ENCODE measurements at places on chromosomes 6 and 20.

DNA sequence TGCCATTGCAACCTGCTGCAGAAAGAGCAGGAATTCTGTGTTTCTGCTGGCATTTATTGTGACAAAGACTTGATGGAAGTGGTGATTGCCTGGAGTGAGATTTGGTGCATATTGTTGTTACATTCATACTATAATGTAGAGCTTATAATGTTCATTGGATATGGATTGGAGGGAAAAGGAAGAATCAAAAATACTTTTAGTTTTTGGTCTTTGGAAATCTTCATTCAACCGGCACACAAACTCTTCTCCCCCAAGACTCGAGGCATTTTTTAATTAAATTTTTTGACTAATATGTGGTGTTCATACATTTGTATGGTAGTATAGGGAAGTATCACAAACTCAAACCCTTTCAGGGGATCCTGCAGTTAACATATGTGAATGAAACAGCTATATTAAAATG lies 380.8 kb downstream of the DOK5 start:
- no peak for DNase-seq

DNA sequence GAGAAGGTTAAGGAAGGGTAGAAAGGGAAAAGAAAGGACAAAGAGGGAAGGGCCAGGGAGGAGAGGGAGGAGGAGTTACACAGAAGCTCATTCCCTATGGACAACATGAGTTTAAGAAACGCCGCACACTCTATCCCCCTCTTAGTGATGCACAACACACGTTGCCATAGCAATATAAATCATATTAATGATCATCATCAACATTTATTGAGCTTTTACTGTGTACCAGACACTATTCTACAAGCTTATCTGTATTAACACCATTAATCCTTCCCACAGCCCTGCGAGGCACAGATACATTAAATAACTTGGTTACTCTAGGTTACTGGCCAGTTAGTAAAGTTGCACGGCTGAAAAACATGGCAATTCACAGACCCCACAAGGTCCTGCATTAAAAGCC lies 234.8 kb downstream of the PTPRT start:
- no peak for DNase-seq

DNA sequence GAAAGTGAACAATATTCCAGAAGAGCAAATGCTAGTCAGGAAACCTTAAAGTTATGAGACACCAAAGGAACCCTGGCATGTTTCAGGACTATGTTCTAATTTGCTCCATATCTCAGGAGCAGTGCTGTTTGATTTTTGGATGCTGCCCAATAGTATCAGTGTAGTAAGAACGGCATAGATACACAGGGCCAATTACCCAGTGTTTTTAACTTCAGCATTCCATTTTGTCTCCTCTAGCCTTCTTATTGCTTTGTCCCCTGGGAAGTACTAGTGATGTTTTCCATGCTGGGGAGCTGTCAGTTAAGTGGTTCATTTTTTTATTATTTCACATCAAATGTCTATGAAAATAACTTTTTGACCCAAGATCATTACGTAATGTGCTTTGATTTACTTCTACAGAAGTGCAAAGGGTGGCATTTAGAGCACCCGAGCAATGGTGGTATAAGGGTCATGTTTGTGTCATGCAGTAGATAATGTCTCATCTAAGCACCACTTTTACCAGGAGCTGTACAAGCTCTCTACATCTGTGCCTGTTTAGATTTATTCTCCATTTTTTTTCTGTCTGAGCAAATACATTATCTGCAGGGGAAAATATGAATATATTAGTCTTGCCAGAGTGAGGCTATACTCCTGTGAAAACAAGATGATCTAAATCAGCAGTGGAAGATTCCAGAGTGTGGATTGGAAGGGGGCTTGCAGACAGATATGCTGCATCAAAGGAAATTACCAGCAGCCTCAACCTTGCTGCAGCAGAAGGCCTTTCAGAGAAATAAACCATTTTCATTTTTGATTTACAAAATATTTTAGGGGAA lies 198.8 kb upstream of the OPRM1 start:
- DNase-seq = no peak

DNA sequence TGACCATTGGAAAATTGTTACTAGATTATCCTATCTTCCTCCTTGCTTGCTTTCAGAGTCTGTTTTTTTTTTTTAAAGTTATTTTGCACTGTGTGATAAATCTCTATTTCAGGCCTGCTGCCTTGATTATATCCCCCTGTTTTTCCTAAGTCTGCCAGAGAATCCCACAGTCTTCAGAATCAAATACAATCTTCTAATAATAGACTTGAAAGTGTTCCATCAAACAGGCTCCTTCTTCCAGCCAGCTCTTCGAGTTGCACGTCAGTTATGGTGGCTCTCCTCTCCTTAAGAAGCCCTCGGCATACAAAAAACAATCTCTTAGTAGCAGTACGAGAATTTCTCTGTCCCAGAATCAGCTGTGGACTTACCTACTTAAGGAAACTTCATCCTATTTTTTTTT lies 92.9 kb upstream of the NOX3 start:
- DNase-seq = no peak

DNA sequence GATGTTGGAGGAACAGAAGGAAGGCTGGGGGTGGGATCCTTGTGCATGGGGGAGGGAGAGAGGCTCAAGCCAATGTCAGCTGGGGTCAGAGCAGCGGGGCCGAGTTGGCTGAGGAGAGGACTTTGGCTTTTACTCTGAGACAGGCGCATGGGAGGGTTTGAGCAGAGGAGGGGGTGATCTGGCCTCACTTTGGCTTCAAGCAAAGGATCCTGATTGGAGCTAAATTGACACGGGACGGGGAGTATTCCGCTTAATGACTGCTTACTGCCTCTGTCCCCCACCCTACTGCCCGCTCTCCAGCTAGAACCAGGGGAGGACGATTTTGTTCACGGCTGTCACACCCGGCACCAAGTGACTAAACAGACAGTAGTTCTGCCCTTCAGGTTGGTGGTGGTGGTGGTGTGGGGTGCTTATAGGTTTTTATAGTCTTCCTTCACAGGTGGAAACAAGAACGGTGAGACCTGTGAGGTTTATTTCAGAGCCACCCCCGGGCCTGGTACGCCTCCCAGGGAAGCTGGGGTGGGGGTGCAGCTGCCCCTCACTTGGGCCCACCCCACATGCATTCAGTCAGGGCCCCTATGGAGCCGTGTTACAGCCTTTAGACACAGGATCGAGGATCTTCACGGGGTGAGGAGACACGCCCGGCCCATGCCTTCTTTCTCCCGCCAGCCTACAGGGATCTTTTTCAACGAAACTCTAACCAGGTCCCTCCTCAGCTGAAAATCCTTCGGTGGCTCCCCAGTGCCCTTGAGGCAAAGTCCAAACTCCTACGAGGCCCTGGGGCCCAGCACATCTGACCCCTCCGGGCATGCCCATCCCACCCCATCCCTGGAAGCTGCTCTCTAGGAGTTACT lies 1.3 kb upstream of the SNAI1 start:
- DNase-seq = no peak

GRCh38 chr6:41334482-41335040 lies 847 bp upstream of the NCR2 start:
- peak; percentile 44 for DNase-seq

DNA sequence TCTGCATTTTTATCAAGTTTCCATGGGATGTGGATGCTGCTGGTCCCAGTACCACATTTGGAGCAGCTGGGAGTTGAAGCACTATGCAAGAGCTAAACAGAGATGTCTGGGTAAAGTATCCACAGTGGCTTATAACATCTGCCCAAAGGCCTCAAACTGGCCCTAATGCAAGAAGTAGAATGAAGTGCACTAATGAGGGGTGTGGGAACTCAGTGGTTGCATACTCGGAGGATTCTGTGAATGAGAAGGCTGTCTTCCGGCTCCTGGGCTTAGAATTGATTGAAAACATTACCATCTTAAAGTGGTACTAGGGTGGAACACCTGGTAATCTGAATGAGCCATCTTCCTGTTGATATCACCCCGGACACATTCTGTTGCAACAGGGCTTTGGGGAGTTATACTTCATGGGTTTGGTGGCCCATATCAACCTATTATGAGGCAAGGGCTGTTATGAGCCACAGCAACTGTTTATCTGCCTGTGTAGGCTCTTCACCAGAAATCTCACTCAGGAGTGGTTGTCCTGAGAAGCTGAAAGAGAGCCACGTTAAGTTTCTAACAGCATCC lies 54.7 kb upstream of the SNRPB2 start:
- no peak for DNase-seq

DNA sequence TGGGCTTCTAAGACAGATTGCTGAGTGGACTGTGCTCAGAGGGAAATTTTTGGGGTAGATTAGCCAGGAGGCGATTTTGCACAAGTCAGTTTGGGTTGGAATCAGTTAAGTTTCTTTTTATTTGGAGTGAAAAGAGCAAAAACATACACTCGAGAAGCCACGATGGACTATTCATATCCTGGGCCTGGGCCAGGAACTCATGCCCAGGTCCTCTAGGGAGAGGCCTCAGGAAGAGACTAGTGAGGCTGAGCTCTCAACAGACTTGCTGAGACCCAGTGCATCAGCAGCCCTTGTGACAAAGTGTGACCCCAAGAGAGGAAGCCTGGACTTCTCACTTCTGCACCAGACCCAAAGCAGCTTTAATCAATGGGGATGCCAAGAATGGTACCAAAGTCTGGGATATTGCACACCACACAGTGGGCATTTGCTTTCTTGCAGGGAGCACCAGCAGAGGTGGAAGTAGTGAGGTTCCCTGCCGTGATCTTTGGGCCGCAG lies 61.6 kb upstream of the MAFB start:
- no peak for DNase-seq

DNA sequence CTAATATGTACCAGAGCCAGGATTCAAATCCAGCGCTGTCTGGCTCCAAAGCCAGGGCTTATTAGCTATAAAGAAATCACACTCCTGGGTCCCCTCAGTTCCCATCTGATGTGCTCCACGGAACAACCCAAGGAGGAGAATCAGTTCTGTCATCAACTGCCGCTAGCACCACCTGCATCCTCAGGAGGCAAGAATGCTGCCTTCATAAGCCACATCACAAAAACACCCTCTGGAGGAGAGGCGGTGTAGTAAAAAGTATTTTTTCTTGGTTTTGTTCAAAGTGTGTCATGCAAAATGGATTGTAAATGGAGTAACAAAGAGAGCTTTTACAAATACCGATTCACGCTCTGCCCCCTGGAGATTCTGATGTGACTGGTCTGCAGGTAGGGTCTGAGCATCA lies 57.1 kb downstream of the TNFRSF21 start:
- no peak for DNase-seq

GRCh38 chr6:35292494-35292893 lies 5.1 kb upstream of the DEF6 start:
- DNase-seq = no peak

GRCh38 chr6:126743076-126743475 lies 375.4 kb upstream of the RSPO3 start:
- no peak for DNase-seq

DNA sequence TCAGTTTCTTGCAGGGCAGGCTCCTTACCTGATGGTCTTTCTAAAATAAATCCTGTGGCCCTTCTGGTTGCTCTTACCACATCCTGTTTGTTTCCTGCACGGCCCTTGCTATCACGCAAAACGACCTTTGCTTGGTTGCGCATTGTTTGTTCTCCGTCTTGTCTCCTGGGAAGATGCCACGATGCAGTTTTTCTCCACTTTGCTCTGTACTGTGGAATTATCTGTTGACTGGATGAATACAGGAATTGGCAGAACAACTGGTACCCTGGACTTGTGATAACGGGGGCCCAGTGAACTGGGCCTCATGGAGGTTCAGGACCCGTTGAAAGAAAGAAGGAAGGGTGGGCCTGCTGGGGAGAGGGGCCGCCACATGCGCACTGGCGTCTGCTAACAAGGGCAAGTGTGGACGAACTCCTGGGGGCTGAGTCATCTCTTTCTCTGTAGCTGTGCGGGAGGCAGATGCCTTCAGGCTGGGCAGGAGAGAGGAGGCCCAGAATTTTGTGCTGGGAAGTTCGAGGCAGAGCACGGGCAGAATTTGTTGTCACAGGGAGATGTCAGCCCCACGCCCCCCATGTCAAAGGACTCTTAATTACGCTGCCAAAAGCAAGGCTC lies 139.9 kb downstream of the BMP7 start:
- peak; percentile 30 for DNase-seq

DNA sequence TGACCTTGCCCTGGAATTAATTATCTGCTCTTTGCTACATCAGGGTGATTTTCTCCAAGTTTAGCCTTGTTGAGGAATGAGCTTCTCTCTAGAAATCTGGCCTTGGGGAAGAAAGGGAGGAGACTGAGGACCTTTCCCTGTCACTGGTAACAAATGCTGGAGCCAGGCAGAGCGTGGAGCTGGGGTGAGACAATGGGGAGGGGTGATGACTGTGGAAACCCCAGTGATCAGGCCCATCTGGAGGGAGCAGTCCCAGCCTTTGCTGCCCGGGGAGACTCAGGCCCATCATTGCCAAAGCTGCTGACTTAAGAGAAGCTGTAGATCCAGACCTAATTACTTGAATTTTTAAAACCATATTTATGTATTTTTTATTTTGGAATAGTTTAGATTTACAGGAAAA lies 31.3 kb downstream of the BCAS4 start:
- no peak for DNase-seq

DNA sequence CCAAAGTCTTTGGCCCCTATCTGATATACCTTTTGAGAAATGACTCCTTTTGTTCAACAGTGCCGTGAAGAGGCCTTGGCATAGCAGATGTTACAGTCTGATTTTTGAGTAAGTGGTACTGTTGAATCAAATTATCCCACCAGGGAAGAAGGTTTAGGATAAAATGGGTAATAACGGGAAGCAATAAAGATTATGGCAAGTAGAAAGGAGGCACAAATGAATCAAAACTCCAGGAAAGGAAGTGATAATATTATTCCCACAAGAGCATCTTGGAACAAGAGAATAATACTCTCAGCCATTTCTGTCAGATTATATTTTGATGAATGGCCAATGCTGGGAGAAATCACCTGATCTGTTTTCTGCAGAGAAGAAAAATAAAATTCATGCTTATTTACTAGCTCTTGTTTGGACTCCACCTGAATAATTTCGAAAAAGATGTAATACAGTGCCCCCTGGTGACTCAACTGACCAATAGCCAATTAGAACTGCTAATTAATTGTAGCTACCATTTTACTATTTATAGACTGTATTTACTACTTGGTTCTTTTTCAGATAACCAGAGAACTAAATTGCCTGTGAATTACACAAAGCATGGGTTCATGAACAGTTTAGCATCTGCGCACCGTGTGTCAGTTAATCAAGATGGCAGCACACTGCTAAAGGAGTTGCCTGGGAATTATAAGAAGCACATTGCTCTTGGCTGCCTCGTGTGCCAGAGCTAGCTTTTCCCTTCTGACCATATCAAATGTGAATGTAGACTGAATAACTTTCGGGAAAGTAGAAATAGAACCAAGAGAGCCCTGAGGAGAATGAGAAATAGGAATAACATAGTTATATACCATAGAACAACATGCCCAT lies 78.5 kb upstream of the TRDN start:
- DNase-seq = peak; percentile 46

GRCh38 chr6:95280686-95281273 lies 296.6 kb upstream of the MANEA start:
- DNase-seq = peak; percentile 39

- no peak for DNase-seq
Observed at GRCh38 chr20:46087161-46087560, 2.6 kb downstream of the NCOA5 start.

Measured in GM12865 (cell line).